ENCODE measurements at places on chromosomes 4 and X. TPM values are rescaled to one million over a fixed set of nuclear protein-coding genes. Genes with fewer than 3 reads are reported as not detected.

The REPS2 gene
- 0.38 TPM for total RNA-seq

The CXorf51B gene
- not detected for total RNA-seq

The RBMXL3 gene
- not detected for total RNA-seq

The NAA10 gene
- total RNA-seq, result 138 TPM

The WNK3 gene
- 0.53 TPM for total RNA-seq

The DUSP9 gene
- 2.9 TPM for total RNA-seq

The CDKN2AIP gene
- total RNA-seq, result 14.0 TPM

The FGFBP2 gene
- total RNA-seq, result not detected

The CTAG1A gene
- not detected for total RNA-seq

The HELT gene
- not detected for total RNA-seq

The ZFYVE28 gene
- 0.31 TPM for total RNA-seq

The CENPI gene
- 9.1 TPM for total RNA-seq

The DRP2 gene
- total RNA-seq, result 0.11 TPM

The OR13H1 gene
- not detected for total RNA-seq

The SUPT20HL2 gene
- not detected for total RNA-seq

The GRPR gene
- total RNA-seq, result not detected

The PFKFB1 gene
- total RNA-seq, result not detected
